ENCODE measurements at places on chromosomes 5 and 9.
A peak's percentile ranks its signal among the peaks of the same experiment; 100 is the strongest.

DNA sequence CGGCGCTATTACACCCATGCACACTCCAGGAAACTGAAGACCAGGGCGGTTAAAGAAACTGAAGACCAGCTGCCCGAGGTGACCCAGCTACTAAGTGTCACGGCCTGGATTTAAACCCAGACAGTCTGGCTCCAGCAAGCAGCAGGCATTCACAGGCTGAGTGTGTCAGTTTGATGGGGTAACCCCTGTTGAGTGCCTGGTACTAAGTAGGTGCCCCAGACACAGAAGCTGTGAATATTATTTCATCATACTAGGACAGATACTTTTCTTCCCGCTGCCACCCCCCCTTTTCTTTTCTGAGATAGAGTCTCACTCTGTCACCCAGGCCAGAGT is 7.3 kb downstream of the ENG start:
- DNase-seq, result no peak

DNA sequence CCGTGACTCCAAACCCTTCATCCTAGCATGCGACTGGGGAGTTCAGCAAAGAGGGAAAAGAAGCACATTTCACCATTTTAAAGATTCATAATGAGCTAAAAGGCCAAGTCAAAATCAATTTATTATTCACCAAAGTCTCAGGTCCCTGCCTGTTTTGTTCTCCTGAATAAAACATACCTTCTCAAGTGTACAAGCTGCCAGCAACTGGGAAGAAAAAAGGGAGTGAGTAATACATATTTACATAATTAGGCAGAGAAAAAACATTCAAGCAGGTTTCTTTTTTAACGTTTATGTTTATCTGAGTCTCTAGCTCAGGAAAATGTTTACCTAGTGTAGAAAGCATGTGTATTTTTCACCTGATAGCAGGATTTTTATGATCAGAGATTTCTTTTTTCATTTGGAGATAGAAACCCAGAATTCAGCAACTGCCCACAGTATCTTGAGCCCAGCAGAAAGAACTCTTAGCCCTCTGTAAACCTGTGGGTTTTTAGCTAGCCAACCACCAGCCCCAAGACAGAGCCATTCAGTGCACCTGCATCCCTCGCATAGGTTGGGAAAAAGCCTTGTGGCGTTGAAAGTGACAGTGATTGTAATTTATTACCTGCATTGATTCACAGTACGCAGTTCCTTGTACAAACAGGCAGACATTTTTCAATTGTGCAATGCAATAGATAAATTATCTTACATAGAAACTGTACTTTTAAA is 117.9 kb upstream of the GRIA1 start:
- no peak for DNase-seq

DNA sequence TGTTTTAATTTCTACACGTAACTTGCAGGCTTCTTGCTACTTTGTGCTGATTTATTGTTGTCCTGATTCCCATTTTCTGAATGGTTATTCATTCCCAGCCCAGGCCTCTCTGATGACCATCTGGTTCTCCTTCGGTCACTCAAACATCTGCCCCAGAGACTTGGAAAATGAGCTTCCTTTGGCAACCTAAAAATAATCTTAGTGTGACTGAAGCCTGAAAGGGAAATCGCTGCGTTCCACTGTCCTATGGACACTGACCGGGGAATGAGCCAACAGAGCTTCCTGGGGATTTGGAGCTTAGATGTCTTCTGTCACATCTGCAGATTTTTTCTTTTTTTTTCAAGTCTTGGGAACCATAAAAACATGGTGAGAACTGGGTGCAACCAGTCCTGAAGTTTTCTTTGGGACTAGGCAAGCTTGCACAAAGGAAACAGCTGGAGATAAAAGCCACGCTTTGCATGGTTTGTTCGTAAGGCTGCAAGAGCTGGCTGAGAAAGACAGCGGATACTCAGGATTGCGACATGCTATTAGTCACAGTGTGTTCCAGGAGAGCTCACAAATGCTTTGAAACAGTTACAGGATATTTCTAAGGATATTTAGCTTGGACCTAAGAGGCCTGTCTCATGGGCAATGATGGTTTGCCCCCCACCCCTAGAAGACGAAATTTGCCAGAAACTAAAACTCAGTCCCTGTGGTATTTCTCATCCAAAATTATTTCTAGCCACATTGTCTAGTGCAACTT is 146.2 kb downstream of the GOLPH3 start:
- peak; percentile 98 for DNase-seq

DNA sequence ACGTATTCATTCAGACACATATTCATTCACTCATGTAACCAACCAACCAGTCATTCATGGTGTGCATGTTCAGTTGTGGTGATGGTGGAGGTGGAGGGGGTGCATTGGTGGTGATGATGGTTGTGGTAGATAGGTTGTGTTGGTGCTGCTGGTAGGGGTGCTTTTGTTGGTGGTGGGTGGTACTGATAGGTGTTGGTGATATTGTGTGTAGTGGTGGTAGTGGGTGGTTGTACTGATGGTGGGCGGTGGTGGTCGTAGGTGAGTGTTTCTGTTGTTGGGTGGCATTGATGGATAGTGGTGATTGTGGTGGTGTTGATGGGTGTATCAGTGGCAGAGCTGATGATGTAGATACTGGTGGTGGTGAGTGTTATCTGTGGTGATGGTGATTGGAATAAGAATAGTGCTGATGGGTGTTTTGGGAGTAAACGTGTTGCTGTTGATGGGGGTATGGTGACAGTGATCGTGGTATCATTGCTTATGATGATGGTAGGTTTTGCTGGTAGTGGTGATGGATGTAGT is 59.8 kb upstream of the SHB start:
- DNase-seq, result no peak

DNA sequence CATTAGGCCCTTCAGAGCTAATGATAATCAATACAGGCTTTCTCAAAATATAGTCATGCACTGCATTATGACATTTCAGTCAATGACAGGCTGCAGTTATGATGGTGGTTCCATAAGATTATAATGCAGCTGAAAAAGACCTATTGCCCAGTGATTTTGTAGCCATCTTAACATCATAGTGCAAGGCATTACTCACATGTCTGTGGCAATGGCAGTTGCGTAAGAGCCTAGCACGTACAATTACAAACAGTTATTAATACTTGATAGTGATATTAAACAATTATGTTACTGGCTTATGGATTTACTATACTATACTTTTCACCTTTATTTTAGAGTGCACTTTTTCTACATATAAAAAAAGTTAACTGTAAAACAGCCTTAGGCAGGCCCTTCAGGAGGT is 214.8 kb downstream of the ISL1 start:
- DNase-seq, result no peak

- DNase-seq, result no peak
These were observed 5.0 kb downstream of the OR2V2 start for GRCh38 chr5:181152406-181152805.

GRCh38 chr5:1058083-1058945 is 49.7 kb downstream of the NKD2 start:
- DNase-seq, result no peak

- DNase-seq, result no peak
These were observed 176.1 kb downstream of the ATPSCKMT start for GRCh38 chr5:10073441-10074104.

Measured in stromal cell of bone marrow (primary cell).